ENCODE measurements at places on chromosomes 3 and 15. TPM values are rescaled to one million over a fixed set of nuclear protein-coding genes. Genes with fewer than 3 reads are reported as not detected.

Gene MEX3B
- 1.6 TPM for total RNA-seq

Gene RBP2
- not detected for total RNA-seq

Gene PTX3
- total RNA-seq = 0.23 TPM

Gene MRAS
- 2.0 TPM for total RNA-seq

Gene CSPG5
- total RNA-seq = 0.20 TPM

Gene DALRD3
- total RNA-seq = 31.2 TPM

Gene NT5DC2
- total RNA-seq = 5.8 TPM

Gene LRRC15
- not detected for total RNA-seq

Gene TNFSF10
- total RNA-seq = 65.6 TPM

Gene KCNAB1
- not detected for total RNA-seq

Gene CTSH
- 35.6 TPM for total RNA-seq

Gene SIAH2
- 28.3 TPM for total RNA-seq

Gene TLR9
- 3.0 TPM for total RNA-seq

Gene PLAAT1
- not detected for total RNA-seq

Gene PEX5L
- total RNA-seq = not detected

Gene OR5K2
- not detected for total RNA-seq

Gene CNTN3
- total RNA-seq = not detected

Gene TYRO3
- total RNA-seq = 0.36 TPM

Gene KLHL40
- total RNA-seq = not detected

Gene SLC22A13
- 0.44 TPM for total RNA-seq

Gene LRRC31
- total RNA-seq = not detected

Gene LDHAL6B
- not detected for total RNA-seq

Gene BRK1
- 78.1 TPM for total RNA-seq

Gene IL17RB
- total RNA-seq = 0.64 TPM

Gene GRK7
- total RNA-seq = not detected

Gene TIGIT
- total RNA-seq = 36.1 TPM

Gene LARP6
- not detected for total RNA-seq

Gene RHOV
- total RNA-seq = not detected

Gene FRMD5
- total RNA-seq = 0.08 TPM

Gene PLSCR5
- total RNA-seq = not detected

Gene ARID3B
- total RNA-seq = 32.9 TPM

Gene HDAC11
- total RNA-seq = 7.1 TPM

Gene MELTF
- total RNA-seq = 1.4 TPM

Gene KIF15
- total RNA-seq = 0.38 TPM

Gene OR5H15
- not detected for total RNA-seq

Gene SH3BP5
- total RNA-seq = 55.8 TPM

Gene WNT5A
- 0.06 TPM for total RNA-seq

Gene NAA80
- total RNA-seq = 33.1 TPM

Gene ILDR1
- total RNA-seq = not detected

Gene RGMA
- total RNA-seq = not detected

Gene SLC28A1
- not detected for total RNA-seq

Gene RBMS3
- total RNA-seq = 1.6 TPM

Gene GTF2A2
- 64.6 TPM for total RNA-seq

Gene SPRED1
- 0.49 TPM for total RNA-seq

Gene CPOX
- 41.3 TPM for total RNA-seq

Gene CFAP20DC
- 0.44 TPM for total RNA-seq
